ENCODE measurements at places on chromosomes 2 and 18.
A peak's percentile ranks its signal among the peaks of the same experiment; 100 is the strongest.

- DNase-seq = no peak
Measured at GRCh38 chr2:10712185-10712809, 9.1 kb upstream of the ATP6V1C2 start.

- DNase-seq = no peak
Measured at GRCh38 chr2:3430172-3430571, 50.7 kb downstream of the TRAPPC12 start.

DNA sequence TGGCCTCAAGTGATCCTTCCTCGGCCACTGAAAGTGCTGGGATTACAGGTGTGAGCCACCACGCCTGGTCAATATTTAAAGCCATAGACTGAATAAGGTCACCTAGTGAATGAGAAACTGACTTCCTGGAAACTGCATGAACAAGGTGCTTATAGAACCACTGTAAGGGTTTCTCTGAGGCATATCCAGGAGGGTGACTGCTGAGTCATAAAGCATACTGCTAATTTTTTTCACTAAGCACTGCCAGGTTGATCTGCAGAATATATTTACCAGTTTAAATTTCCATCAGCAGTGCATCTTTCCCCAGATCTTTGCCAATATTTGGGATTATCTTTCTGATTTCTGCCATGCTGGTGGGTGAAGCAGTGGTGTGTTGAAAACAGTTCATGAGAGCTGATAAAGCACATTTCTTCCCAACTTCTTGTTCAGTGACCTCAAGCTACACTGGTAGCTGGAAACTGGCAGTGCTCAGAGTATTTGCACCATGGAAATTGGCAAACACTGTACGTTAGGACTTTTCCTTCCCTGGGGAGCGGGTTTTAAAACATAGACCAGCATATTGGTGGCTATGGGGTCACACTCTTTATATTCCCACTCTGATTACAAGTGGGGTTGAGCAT lies 4.2 kb upstream of the CLIP4 start:
- DNase-seq = no peak

- no peak for DNase-seq
Measured at GRCh38 chr2:67456428-67456827, 59.3 kb downstream of the ETAA1 start.

- DNase-seq = no peak
Measured at GRCh38 chr2:99898336-99899048, 243.9 kb downstream of the AFF3 start.

DNA sequence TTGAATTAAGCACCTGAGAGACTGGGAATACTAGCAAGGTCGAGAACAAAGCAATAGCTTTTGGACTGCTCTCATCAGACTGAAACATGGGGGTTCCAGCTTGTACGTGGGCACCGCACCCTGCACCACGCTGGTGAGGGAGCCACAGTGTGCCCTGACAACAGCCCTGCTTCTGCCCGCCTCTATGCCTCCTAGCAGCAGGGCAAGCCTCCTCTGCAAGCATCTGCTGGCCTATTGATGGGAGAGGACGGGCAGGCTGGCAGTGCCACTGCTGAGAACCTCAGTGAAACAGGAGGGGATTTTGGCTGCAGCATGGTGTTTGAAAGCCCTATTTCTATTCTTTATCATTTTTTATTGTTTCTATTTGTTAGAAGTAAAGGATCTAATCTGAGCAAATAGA lies 146.1 kb upstream of the OTOS start:
- DNase-seq = no peak

GRCh38 chr2:106614511-106615291 lies 127.5 kb downstream of the CD8B2 start:
- DNase-seq = no peak

GRCh38 chr2:64291181-64291580 lies 147.0 kb upstream of the PELI1 start:
- peak; percentile 34 for DNase-seq

GRCh38 chr2:157172866-157173578 lies 84.5 kb upstream of the GALNT5 start:
- DNase-seq = no peak

- DNase-seq = peak; percentile 19
Measured at GRCh38 chr2:144320491-144320890, 199.4 kb downstream of the ZEB2 start.

GRCh38 chr2:166134252-166135151 lies 6.7 kb upstream of the SCN1A start:
- no peak for DNase-seq

DNA sequence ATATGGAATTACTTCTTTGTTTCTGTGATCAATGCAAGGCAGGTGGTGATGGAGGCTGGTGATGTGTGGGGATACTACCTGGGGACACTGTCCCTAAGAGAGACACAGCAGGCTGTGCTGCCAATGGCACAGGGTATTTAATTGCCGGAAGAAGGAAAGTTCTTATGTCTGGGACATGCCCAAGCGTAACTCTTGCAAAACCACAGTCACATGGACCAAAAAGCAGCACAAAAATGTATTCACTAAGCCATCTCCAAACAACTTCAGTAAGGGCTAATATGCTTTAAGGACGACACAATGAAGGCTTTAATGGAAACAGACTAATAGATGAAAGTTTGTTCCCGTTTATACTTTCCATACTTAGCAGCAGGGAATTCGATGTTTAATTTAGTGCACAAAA lies 49.7 kb upstream of the AP1S3 start:
- no peak for DNase-seq

- no peak for DNase-seq
Measured at GRCh38 chr2:100879296-100879695, 59.4 kb downstream of the NPAS2 start.

DNA sequence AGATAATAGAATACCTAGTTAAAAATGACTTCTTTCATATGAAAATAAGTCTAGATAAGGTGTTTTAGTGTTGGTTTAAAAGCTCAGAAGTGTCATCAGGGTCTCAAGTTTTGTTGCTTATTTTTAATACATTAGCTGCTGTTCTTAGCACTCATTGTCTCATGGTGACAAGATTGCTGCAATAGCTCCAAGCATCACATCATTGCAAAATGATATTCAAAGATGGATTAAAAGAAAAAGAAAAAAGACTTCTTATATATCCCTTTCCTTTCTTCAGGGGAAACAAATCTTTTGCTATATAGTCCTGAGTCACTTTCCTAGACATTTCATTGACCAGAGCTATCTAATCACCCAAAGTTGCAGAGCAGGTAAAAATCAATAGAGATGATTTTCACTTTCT lies 386.1 kb downstream of the ARHGAP15 start:
- no peak for DNase-seq

- DNase-seq = no peak
Measured at GRCh38 chr18:30192216-30192615, 850.3 kb downstream of the DSC3 start.

GRCh38 chr2:53442783-53443182 lies 324.8 kb upstream of the CHAC2 start:
- no peak for DNase-seq

- no peak for DNase-seq
Measured at GRCh38 chr2:168978461-168978861, 52.7 kb downstream of the ABCB11 start.
